GM12878 (cell line): ENCODE measurements at places on chromosomes 16 and 17.

- peaks cover 17% of the 10 kb centered on the region for H3K4me1 ChIP-seq
- H3K4me3 ChIP-seq, result no peak overlapping the region
- H3K27ac ChIP-seq, result peak overlapping the region; percentile 57
- peaks cover 16% of the 10 kb centered on the region for H3K36me3 ChIP-seq
Measured at GRCh38 chr16:16025214-16025968, 76.0 kb downstream of the ABCC1 start.

DNA sequence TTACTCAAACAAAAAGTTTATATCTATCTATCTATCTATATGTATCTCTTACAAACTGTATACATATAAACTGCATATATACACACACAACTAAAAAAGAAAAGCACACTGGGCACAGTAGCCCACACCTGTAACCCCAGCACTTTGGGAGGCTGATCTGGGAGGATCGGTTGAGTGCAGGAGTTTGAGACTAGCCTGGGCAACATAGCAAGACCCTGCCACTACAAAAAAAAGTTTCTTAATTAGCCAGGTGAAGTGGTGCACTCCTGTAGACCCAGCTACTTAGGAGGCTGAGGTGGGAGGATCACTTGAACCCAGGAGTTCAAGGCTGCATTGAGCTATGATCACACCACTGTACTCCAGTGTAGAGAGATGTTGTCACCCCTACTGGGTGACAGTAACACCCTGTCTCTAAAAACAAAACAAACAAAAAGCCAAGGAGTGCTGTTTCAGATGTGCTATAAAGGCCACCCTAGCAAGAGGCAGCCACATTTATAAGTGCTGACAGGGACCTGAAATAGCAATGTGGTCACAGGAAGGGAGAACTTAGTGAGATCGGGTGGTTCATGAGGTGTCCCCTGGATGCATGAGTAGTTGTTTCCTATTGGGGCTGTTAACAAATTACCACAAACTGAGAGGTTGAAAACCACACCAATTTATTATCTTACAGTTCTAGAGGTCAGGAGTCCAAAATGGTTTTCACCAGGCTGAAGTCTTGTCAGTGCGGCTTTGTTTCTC, 4.8 kb downstream of the CD2BP2 start:
- peak overlapping the region; percentile 48 for H3K27ac ChIP-seq
- peak; percentile 89 for DNase-seq
- H3K4me3 ChIP-seq, result no peak overlapping the region
- H3K27me3 ChIP-seq, result no peaks in the 10 kb centered on the region

GRCh38 chr16:66238696-66239095, 127.8 kb upstream of the CDH5 start:
- H3K36me3 ChIP-seq, result no peaks in the 10 kb centered on the region
- no peak overlapping the region for H3K4me3 ChIP-seq
- no peak overlapping the region for H3K27ac ChIP-seq
- no peaks in the 10 kb centered on the region for H3K4me1 ChIP-seq
- H3K27me3 ChIP-seq, result no peaks in the 10 kb centered on the region

- H3K27me3 ChIP-seq, result no peaks in the 10 kb centered on the region
- peaks cover 10% of the 10 kb centered on the region; the same call in 1 of the 2 replicates for H3K4me1 ChIP-seq
- no peaks in the 10 kb centered on the region for H3K36me3 ChIP-seq
- DNase-seq, result no peak
- H3K27ac ChIP-seq, result no peak overlapping the region
Measured at GRCh38 chr16:72739577-72739976, 308.4 kb downstream of the ZFHX3 start.

- no peak overlapping the region for H3K27ac ChIP-seq
- no peaks in the 10 kb centered on the region for H3K4me1 ChIP-seq
- H3K36me3 ChIP-seq, result no peaks in the 10 kb centered on the region
- H3K27me3 ChIP-seq, result no peaks in the 10 kb centered on the region
- no peak for DNase-seq
Measured at GRCh38 chr17:31824766-31825360, 34.2 kb downstream of the COPRS start.

DNA sequence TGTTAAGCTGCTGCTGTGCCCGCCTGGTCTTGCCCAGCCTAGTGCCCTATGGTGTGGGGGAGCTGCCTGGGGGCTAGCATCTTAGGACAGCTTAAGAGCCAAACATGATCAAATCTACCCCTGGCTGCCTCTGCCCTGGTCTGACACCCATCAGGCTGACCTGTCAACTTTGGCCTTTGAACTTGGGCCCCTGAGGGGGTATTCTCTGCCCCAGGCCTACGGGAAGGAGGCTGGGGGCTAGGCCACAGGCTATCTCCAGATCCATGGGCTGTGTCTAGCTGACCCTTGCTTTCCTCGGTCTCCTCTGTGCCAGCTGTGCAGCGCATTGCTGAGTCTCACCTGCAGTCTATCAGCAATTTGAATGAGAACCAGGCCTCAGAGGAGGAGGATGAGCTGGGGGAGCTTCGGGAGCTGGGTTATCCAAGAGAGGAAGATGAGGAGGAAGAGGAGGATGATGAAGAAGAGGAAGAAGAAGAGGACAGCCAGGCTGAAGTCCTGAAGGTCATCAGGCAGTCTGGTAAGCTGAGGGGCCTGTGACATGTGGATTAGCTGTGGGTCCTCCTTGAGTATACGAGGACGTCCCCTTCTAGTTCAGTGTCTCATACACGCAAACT, 3.3 kb upstream of the STARD3 start:
- DNase-seq, result no peak
- H3K36me3 ChIP-seq, result no peaks in the 10 kb centered on the region
- no peak overlapping the region for H3K4me3 ChIP-seq

DNA sequence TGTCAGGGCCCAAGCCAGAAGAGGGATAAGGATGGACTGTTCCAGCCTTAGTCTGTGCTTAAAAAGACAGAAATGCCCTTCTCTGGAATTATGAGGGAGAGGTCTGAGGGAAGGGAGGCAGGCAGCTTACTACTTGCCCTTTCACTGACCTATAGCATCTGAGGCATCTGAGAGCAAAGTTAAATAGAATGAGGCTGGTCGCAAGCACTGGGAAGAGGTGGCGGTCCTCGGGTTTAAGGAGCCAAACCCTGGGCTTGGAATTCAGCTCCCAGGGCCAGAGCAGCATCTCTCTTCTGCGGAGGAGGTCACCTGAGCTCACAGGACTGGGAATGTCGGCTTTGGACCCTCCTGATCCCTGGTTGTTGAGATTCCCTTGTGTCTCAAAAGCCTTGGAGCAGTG, 3.1 kb upstream of the LIMD2 start:
- no peaks in the 10 kb centered on the region; the same call in 1 of the 2 replicates for H3K36me3 ChIP-seq
- peak overlapping the region; percentile 91 for H3K4me3 ChIP-seq
- no peak for DNase-seq
- peak overlapping the region; percentile 93 for H3K27ac ChIP-seq
- H3K4me1 ChIP-seq, result peaks cover 14% of the 10 kb centered on the region

GRCh38 chr17:61249649-61250299, 149.9 kb upstream of the TBX2 start:
- DNase-seq, result no peak
- H3K36me3 ChIP-seq, result no peaks in the 10 kb centered on the region
- no peaks in the 10 kb centered on the region for H3K4me1 ChIP-seq
- no peaks in the 10 kb centered on the region for H3K27me3 ChIP-seq

DNA sequence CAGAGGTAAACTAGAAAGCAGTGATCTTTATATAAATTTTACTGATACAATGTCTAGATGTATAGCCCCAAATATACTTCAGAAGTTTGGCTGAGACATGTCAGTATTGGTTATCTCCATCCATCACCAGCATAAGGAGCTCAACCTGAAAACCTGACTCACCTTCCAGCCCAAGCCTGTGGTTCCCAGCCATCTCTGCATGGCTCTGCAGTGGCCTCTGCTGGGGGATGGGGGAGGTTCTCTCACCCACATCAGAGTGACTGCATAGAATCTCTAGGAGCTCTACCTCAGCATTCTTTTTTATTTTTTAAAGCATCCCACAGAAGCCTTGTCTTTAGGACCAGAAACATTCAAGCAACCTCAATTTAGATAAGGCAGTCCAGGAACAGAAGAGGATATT, 27.3 kb downstream of the USP7 start:
- H3K4me3 ChIP-seq, result no peak overlapping the region
- H3K4me1 ChIP-seq, result peaks cover 50% of the 10 kb centered on the region
- no peak for DNase-seq
- no peak overlapping the region for H3K27ac ChIP-seq
- H3K27me3 ChIP-seq, result no peaks in the 10 kb centered on the region

GRCh38 chr17:6701719-6702118, 11.4 kb downstream of the SLC13A5 start:
- H3K4me1 ChIP-seq, result no peaks in the 10 kb centered on the region
- H3K27me3 ChIP-seq, result peaks cover 1% of the 10 kb centered on the region
- no peak overlapping the region for H3K4me3 ChIP-seq
- no peak overlapping the region for H3K27ac ChIP-seq
- H3K36me3 ChIP-seq, result no peaks in the 10 kb centered on the region

GRCh38 chr17:67884741-67885140, 59.4 kb downstream of the BPTF start:
- H3K27me3 ChIP-seq, result no peaks in the 10 kb centered on the region
- no peak overlapping the region for H3K4me3 ChIP-seq
- no peaks in the 10 kb centered on the region for H3K4me1 ChIP-seq
- H3K27ac ChIP-seq, result no peak overlapping the region
- no peak for DNase-seq

- no peaks in the 10 kb centered on the region for H3K27me3 ChIP-seq
- no peaks in the 10 kb centered on the region for H3K4me1 ChIP-seq
- no peaks in the 10 kb centered on the region for H3K36me3 ChIP-seq
- H3K4me3 ChIP-seq, result no peak overlapping the region
Measured at GRCh38 chr16:76335180-76335974, 58.2 kb downstream of the CNTNAP4 start.

DNA sequence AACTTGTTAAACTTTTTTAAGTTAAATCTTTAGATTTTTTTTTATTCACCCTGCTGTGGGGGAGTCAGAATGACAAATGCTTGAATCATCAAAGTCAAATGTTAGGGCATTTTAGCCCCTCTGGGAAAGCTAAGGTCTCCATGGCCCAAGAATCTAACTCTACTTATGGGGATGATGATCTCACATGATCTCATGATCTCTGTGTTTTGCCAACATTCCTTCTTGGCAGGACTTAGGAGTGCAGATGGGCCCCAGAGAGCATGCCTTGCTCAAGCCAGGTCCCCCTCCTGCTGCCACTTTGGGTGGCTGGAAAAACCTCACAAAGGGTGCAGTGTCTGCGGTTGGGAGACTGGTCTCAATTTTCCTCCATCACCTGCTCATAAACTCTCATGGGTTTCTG, 108.6 kb downstream of the PRKCB start:
- DNase-seq, result no peak
- no peak overlapping the region for H3K4me3 ChIP-seq
- no peaks in the 10 kb centered on the region for H3K27me3 ChIP-seq

GRCh38 chr17:9982159-9982558, 77.1 kb upstream of the RCVRN start:
- no peaks in the 10 kb centered on the region for H3K36me3 ChIP-seq
- H3K27me3 ChIP-seq, result no peaks in the 10 kb centered on the region
- no peak overlapping the region for H3K4me3 ChIP-seq

GRCh38 chr17:68456339-68457167, 743 bp downstream of the WIPI1 start:
- DNase-seq, result no peak
- peaks cover 1% of the 10 kb centered on the region; the same call in 1 of the 2 replicates for H3K36me3 ChIP-seq
- no peaks in the 10 kb centered on the region for H3K27me3 ChIP-seq
- H3K4me3 ChIP-seq, result peak overlapping the region; percentile 77
- H3K4me1 ChIP-seq, result peaks cover 25% of the 10 kb centered on the region

DNA sequence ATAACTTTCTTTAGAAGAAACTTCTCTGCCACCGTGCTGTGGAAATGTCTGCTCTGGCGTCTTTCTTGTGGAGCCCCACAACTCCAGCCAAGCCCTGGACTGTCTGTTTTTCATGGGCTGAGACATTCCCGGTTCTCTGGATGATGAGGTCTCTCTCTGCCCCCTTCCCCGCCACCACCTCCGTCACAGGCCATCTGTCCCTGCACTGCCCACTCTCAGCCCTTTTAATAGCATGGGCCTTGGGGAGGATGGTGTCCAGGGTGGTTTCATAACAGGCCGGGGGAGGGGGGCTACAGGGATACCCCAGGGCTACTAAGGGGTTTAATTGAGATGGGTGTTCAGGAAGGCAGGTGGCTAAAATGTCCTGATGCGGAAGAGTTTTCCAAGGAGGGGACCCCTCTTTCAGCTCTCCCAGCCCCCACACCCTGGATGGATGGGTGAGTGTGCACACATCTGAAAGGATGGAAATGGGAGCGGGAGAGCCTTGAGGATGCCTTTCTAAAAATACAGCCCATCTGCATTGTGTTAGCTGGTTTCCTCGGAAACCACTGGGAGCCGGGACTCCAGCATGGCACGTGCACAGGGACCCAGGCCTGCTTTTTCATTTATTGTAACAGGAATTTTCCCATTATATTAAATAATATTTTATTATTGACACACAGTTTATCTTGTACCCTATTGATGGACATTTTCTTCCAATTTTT, 14.6 kb upstream of the NDRG4 start:
- DNase-seq, result no peak
- H3K4me3 ChIP-seq, result no peak overlapping the region
- no peaks in the 10 kb centered on the region for H3K4me1 ChIP-seq
- H3K27ac ChIP-seq, result no peak overlapping the region
- H3K36me3 ChIP-seq, result no peaks in the 10 kb centered on the region
- no peaks in the 10 kb centered on the region for H3K27me3 ChIP-seq

DNA sequence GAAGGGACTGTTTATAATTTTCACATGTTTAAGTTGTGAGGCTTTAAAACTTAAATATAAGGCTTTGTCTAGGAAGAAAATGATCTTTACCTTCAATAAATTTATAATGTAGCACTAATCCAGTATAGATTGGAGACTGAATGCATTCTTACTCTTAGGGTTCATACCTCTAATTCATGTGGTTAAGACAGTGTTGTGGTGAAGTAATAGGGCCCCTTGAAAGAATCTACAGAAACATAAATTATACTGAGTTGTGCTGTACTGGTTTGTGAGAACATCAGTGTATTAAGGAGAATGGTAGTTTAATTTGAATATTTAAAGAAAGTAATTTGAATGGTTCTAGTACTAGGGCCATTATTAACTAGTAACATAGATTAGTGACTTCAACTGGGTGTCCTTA, 13.7 kb downstream of the HAPSTR1 start:
- H3K27me3 ChIP-seq, result no peaks in the 10 kb centered on the region
- H3K27ac ChIP-seq, result no peak overlapping the region
- H3K36me3 ChIP-seq, result peaks cover 53% of the 10 kb centered on the region

- H3K36me3 ChIP-seq, result no peaks in the 10 kb centered on the region
- peaks cover 8% of the 10 kb centered on the region; the same call in 1 of the 2 replicates for H3K4me1 ChIP-seq
- DNase-seq, result no peak
- no peak overlapping the region for H3K4me3 ChIP-seq
- H3K27ac ChIP-seq, result no peak overlapping the region
- H3K27me3 ChIP-seq, result no peaks in the 10 kb centered on the region
Measured at GRCh38 chr17:8285270-8286181, 2.9 kb upstream of the RANGRF start.

- no peak overlapping the region for H3K4me3 ChIP-seq
- no peak overlapping the region for H3K27ac ChIP-seq
- no peaks in the 10 kb centered on the region for H3K36me3 ChIP-seq
- H3K4me1 ChIP-seq, result no peaks in the 10 kb centered on the region; the same call in 1 of the 2 replicates
- no peak for DNase-seq
Measured at GRCh38 chr16:71889147-71889546, 5.2 kb upstream of the ZNF821 start.

- H3K27ac ChIP-seq, result no peak overlapping the region
- H3K36me3 ChIP-seq, result no peaks in the 10 kb centered on the region
- no peaks in the 10 kb centered on the region for H3K4me1 ChIP-seq
- no peaks in the 10 kb centered on the region for H3K27me3 ChIP-seq
- DNase-seq, result no peak
Measured at GRCh38 chr17:50087246-50087911, 7.8 kb upstream of the PDK2 start.
